ENCODE measurements at places on chromosomes 5 and 9. TPM values are rescaled to one million over a fixed set of nuclear protein-coding genes. Genes with fewer than 3 reads are reported as not detected.

DNA sequence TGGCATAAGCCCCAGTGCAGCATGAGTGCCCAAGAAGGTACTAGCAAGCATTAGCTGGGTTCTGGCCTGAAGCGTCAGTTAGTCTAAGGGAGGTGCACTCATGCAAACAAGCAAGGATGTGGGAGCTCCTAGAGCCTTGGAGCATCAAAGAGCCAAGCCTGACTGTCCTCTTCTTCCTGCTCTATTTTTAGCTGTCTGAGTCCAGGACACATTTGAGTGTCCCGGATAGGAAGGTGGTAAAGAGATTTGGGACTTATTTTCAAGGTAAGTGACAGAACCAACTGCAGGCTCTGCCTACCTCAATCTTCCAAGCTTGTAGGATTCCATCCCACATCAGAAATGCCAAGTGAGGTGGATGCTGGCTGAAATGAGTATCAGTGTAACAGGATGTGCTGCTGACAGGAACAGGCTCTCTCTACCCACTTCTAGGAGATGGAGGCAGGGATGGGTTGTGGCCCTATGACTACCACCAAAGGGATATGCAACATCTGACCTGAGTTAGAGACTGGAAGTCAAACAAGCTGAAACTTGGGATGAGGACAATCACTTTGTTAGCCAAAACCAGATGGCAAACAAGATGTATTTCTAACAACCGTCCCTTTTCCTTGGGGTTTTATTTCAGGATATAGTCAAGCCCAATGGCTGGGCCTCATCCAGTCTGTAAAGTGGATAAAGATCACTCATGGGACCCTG lies 15.1 kb downstream of the MACROH2A1 start:
- no peak overlapping the region for H3K27ac ChIP-seq
- peaks cover 98% of the 10 kb centered on the region for H3K36me3 ChIP-seq

DNA sequence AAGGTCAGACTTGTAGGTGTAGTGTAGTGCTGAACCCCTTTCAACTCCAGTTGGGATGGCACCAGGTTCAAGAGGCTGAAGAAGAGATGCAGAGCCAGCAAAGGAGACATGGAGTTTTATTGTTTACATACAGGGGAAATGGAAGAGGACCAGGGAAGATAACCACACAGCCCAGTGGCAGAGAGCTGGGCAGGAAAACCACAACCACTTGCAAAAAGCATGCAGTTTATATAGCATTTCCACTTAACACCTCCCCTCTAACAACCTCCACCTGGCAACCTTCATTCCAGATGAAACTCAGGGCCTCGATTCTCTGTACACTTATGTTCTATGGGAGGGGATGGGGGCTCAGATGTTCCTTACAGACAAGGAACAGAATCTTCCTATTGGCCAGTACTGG lies 56.9 kb downstream of the SNX24 start:
- DNase-seq: no peak
- H3K27me3 ChIP-seq: no peaks in the 10 kb centered on the region
- no peaks in the 10 kb centered on the region for H3K36me3 ChIP-seq
- no peak overlapping the region for H3K27ac ChIP-seq

DNA sequence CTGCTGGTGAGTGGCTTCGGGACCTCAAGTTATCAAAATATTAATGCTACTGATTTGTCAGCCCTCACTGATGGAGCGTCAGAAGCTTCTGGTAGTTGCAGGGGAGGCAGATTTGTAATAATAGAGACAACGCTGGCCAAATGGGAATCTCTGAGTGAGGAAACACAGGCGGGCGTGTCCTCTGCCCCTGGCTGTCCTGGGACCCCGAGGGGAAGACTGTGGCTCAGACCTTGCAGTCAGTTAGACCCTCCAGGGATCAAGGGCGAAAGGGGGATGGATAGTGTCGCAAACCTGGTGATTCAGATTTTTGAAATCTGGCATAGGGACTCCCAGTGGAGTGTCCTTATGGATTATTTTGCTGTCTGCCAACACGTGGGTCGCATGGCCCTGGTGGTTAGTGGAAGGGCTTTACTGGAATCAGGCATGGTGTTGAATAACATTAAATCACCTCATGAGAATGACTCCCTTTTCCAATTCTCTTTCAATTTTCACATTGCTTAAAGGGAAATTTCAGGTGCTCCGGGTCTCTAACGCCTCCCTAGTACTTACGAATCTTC lies 35.1 kb upstream of the NTNG2 start:
- peaks cover 2% of the 10 kb centered on the region for H3K27me3 ChIP-seq
- peaks cover 4% of the 10 kb centered on the region for H3K4me1 ChIP-seq
- H3K4me3 ChIP-seq: no peak overlapping the region
- H3K27ac ChIP-seq: no peak overlapping the region
- DNase-seq: no peak

GRCh38 chr5:158117467-158118160 lies 258.7 kb upstream of the CLINT1 start:
- H3K27ac ChIP-seq: no peak overlapping the region
- peaks cover 7% of the 10 kb centered on the region for H3K27me3 ChIP-seq
- H3K4me1 ChIP-seq: no peaks in the 10 kb centered on the region
- H3K4me3 ChIP-seq: no peak overlapping the region

Gene SHOC1
- total RNA-seq: 0.18 TPM

Gene EMB
- total RNA-seq: 11.9 TPM

Gene GRM6
- total RNA-seq: not detected

Gene PCDHB11
- total RNA-seq: 1.3 TPM

DNA sequence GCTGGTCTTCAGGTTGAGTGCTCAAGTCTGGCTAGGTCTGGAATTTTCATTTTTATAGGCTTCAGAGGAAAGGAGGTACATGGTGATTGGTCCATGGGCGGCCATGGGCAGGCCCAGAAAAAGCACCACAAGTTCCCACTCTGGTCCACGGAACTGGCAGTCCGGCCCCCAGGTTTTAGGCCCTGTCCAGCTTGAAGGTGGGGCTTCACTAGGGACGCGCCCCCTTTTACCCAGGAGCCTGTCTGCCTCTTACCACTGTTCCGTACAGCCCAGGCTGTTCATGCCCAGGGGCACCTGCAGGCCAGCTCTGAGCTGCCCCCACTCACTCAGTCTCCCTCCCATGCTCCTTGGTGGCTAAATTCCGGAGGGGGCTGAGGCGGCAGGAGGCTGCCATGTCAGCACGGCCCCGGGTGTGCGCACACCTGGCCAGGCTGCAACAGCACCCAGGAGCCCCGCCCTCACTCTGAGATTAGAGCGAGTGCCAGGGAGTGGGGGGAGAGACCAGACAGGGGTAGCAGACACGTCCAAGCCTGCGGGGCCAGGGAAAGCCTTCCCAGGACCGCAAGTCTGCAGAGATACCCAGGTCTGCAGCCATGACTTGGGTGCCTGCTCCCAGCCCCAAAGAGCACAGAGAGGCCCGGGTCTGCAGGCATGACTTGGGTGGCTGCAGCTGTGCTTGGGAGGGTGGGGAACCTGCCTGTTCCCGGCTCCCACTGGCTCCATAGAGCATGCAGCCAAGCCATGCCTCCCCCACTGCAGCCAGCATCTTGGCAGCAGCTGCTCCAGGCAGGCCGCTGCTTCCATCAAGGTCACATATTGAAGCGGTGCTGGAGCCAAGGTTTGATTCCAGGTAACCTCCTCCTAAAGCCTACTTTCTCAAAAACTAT lies 390.2 kb upstream of the SGCD start:
- no peak for DNase-seq
- H3K36me3 ChIP-seq: no peaks in the 10 kb centered on the region
- H3K27ac ChIP-seq: no peak overlapping the region
- H3K4me1 ChIP-seq: no peaks in the 10 kb centered on the region
- H3K27me3 ChIP-seq: no peaks in the 10 kb centered on the region

DNA sequence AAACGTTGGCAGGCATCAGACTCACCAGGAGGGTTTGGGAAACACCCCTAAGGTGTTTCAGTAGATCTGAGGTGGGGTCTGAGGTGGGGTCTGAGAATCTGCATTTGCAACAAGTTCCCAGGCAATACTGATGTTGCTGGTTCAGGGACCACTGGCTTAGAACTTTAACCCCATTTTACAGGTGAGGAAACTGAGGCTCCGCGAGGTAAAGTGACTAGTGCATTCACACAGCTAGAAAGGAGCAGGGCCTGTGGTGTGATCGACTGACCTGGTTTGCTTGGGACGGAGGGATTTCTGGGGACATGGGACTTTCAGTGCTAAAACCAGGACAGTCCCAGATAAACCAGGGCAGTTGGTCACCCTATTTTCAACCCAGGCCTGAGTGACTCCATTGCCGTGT lies 81.4 kb upstream of the ZNF618 start:
- H3K27ac ChIP-seq: no peak overlapping the region
- no peak for DNase-seq

- no peak overlapping the region for H3K27ac ChIP-seq
- H3K4me3 ChIP-seq: no peak overlapping the region
- no peaks in the 10 kb centered on the region for H3K27me3 ChIP-seq
Observed at GRCh38 chr5:75010838-75011237, 41.5 kb downstream of the GCNT4 start.

- peaks cover 22% of the 10 kb centered on the region for H3K36me3 ChIP-seq
- H3K4me1 ChIP-seq: peaks cover 28% of the 10 kb centered on the region
- no peak for DNase-seq
- H3K27ac ChIP-seq: no peak overlapping the region
- H3K4me3 ChIP-seq: no peak overlapping the region
Observed at GRCh38 chr9:137245450-137246421, 4.6 kb downstream of the TUBB4B start.

Gene PRDM9
- not detected for total RNA-seq

Gene SHISAL2B
- not detected for total RNA-seq

Gene CEL
- total RNA-seq: not detected

GRCh38 chr5:5348135-5348534 lies 74.3 kb upstream of the ICE1 start:
- no peaks in the 10 kb centered on the region for H3K4me1 ChIP-seq
- H3K36me3 ChIP-seq: no peaks in the 10 kb centered on the region
- no peak for DNase-seq
- no peak overlapping the region for H3K27ac ChIP-seq

DNA sequence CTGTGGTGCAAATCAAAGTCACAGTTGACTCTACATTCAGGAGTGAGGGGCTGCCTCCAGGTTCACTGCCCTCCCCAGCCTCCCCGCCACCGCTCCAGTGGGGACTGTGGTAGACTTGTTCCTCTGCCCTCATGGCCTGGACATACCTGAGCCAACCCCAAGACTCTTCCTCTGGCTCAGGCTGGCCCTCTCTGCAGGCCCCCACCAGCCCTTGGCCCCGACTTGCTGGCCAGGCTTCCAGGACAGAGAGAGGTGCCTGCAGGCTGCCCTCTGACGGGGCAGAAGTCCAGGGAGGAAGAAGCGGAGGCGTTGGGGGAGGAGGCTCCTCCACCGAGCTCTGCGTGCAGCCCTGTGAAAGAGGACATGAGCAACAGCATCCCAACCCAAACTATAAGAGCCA lies 2.8 kb upstream of the SARDH start:
- no peak overlapping the region for H3K27ac ChIP-seq
- H3K27me3 ChIP-seq: no peaks in the 10 kb centered on the region
- peaks cover 22% of the 10 kb centered on the region for H3K4me1 ChIP-seq
- no peaks in the 10 kb centered on the region for H3K36me3 ChIP-seq
- no peak overlapping the region for H3K4me3 ChIP-seq

DNA sequence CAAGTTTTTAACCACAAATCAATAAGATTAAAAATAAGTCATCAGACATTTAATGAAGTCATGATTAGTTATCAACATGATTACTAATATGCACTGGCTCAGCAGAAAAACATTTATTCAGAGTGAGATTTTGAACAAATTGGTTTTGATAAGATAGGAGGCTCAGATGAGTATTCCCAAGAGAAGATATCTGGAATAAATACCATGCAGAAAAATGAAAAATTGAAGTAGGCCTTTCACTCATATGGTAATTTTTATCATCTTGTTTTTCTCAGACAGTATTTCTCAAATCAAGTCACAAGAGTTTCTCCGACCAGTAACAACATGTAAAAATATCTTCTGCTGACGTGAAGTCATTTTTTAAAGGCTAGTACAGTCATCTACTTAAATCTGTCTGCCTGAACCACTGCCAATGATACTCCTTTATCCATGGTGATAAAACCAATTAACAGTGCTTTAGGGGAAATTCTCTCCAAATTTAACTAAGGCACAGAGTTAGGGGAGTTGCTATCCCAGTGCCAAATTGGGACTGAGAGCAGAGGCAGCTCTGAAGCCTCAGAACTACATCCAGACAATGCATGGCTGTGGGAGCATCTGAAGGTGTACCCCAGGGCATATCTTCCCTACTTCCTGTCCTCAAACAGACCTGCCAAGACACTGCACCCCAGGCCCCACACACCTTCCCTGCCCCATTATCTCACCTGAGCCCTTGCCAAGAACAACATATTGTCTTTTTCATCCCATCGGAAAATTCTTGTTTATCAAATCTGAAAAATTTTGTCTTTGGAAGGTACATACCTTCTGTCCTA lies 105.5 kb upstream of the TSLP start:
- no peak for DNase-seq
- H3K4me1 ChIP-seq: no peaks in the 10 kb centered on the region
- H3K36me3 ChIP-seq: no peaks in the 10 kb centered on the region
- no peak overlapping the region for H3K27ac ChIP-seq
- no peak overlapping the region for H3K4me3 ChIP-seq
- no peaks in the 10 kb centered on the region for H3K27me3 ChIP-seq

- H3K4me3 ChIP-seq: no peak overlapping the region
- H3K36me3 ChIP-seq: no peaks in the 10 kb centered on the region
- no peak for DNase-seq
- no peaks in the 10 kb centered on the region for H3K27me3 ChIP-seq
- H3K4me1 ChIP-seq: no peaks in the 10 kb centered on the region
Observed at GRCh38 chr5:166562246-166562645, 1729.2 kb upstream of the WWC1 start.

DNA sequence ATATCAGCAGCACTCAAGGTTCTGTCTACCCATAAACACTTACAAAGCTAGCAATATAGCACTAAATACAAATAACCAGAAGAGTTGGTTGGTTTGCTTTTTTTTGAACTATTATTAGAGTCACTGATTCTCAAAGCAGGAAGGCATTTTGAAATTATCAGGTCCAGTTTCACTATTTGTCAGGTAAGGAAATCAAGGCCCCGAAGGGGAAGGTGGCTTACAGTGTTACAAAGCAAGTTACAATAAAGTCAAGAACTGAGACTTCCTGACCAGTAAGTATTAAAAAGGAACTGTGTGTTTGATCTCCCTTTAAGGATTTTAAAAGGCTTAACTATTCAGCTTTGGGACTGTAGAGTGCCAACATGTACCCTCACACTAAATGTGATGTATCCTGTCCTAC lies 10.8 kb downstream of the C5orf15 start:
- no peak overlapping the region for H3K4me3 ChIP-seq
- H3K27ac ChIP-seq: no peak overlapping the region
- H3K36me3 ChIP-seq: peaks cover 59% of the 10 kb centered on the region
- DNase-seq: no peak

DNA sequence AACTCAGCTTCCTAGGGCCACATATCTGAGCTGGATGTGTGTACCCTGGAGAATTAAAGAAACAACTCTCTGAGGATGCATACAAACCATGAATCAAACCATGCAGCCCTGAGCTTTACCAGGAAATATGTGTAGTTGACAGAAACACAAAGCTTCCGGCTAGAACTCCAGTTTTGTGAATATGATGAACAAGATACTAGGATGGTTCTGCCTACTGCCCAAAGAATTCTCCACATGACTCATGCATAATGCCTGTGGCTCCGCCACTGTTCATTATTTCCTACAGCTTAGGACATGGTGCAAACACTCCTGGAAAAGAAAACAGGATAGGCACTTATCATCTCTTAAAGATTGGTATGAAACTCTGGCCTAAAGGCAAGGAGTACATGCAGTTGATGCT lies 343.4 kb downstream of the DNAH5 start:
- H3K4me1 ChIP-seq: no peaks in the 10 kb centered on the region
- no peaks in the 10 kb centered on the region for H3K27me3 ChIP-seq
- no peak for DNase-seq
- H3K27ac ChIP-seq: no peak overlapping the region
- no peak overlapping the region for H3K4me3 ChIP-seq

- no peaks in the 10 kb centered on the region for H3K36me3 ChIP-seq
- H3K27me3 ChIP-seq: no peaks in the 10 kb centered on the region
- no peak overlapping the region for H3K27ac ChIP-seq
- H3K4me3 ChIP-seq: no peak overlapping the region
Observed at GRCh38 chr9:89721176-89721700, 116.4 kb downstream of the GADD45G start.

Gene PARP8
- 31.7 TPM for total RNA-seq

All from stomach (tissue), 19 donors.